Neural progenitor cell (in vitro differentiated cells): ENCODE measurements at places on chromosomes 16 and 17. TPM values are rescaled to one million over a fixed set of nuclear protein-coding genes. Genes with fewer than 3 reads are reported as not detected.

The RGS9 gene
- total RNA-seq: 3.6 and 7.9 TPM in 2 replicates

DNA sequence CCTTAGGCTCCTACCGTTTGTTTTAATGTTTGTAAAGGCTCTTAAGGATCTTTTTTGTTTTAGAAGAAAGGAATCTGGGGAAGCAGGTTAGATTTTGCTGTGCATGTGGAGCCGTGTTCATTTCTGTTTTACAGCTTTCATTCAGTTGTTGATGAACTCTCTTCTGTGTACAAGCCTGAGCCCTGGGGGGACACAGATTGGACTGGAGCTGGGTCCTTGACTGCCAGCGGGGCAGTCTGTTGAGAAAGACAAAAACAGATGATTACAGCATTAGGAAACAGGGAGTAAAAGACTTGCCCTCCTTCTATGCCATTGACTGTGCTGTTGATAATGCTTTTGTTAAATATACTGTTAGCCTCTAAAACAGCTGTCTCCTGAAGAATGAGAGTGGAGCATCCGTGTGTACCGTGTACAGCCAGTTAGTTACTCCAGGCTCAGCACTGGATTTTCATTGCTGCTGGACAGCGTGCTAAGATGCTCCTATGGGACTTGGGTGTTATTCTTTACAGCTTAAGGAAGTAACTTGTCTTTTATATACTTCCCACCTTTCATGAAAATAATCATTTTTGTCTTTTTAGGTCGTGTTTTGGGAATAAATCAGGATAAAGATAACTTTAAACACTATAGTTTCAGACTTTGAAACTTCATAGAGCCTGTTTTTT is 3.2 kb downstream of the MAP1LC3B start:
- H3K27me3 ChIP-seq: no peaks in the 10 kb centered on the region
- no peak overlapping the region for H3K27ac ChIP-seq
- H3K36me3 ChIP-seq: no peaks in the 10 kb centered on the region
- DNase-seq: no peak
- no peak overlapping the region for H3K4me3 ChIP-seq
- peaks cover 8% of the 10 kb centered on the region for H3K4me1 ChIP-seq

- no peaks in the 10 kb centered on the region for H3K27me3 ChIP-seq
- H3K4me1 ChIP-seq: peaks cover 24% of the 10 kb centered on the region
- no peaks in the 10 kb centered on the region for H3K36me3 ChIP-seq
- DNase-seq: peak; percentile 92
Measured at GRCh38 chr16:77971306-77972061, 50.9 kb upstream of the CLEC3A start.

The PYDC1 gene
- total RNA-seq: not detected in 2 replicates

DNA sequence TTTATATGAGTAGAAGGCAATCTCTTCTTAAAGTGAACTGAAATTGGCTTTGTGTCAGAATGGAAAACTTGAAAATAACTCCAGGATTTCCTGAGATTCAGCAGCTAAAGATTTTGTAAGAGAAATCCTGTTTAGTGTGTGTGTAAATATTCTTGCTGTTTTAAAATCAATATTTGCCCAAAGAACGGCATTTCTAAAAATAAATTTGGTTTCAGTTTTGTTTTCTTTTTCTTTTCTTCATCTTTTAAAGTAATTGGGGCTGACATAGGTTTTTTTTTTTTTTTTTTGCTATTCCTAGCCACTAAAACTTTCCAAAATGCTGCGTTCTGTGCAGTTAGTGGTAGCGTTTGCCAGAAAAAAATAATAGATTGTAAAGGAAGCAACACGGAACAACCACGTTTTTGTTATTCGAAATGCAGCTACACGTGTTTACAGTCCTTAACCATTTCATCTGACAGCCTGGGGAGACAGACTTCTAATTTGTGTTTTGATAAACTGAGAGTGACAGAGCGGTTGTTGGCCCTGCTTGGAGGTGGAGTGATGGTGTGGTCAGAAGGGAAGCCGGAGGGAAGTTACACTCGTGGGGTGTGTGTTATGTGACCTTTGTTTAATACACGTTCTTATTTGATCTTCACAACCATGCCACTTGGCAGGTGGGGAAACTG is 21.6 kb upstream of the SMPD3 start:
- no peak overlapping the region for H3K27ac ChIP-seq
- peaks cover 8% of the 10 kb centered on the region for H3K4me1 ChIP-seq
- no peaks in the 10 kb centered on the region for H3K36me3 ChIP-seq
- no peaks in the 10 kb centered on the region for H3K27me3 ChIP-seq
